ENCODE measurements at places on chromosomes 11 and 22.

DNA sequence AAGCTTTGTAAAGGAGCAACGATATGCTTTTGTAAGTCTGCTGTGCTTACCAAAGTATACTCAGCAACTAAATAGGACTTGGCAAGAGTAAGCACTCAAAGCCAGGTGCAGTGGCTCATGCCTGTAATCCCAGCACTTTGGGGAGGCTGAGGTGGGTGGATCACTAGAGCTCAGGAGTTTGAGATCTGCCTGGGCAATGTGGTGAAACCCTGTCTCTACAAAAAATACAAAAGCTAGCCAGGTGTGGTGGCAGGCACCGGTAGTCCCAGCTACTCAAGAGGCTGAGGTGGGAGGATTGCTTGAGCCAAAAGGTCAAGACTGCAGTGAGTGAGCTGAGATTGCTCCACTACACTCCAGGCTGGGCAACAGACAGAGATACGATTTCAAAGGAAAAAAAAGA, 67.5 kb downstream of the PAK1 start:
- no peak for DNase-seq

GRCh38 chr11:45282081-45282480, 4.1 kb downstream of the SYT13 start:
- DNase-seq, result no peak

DNA sequence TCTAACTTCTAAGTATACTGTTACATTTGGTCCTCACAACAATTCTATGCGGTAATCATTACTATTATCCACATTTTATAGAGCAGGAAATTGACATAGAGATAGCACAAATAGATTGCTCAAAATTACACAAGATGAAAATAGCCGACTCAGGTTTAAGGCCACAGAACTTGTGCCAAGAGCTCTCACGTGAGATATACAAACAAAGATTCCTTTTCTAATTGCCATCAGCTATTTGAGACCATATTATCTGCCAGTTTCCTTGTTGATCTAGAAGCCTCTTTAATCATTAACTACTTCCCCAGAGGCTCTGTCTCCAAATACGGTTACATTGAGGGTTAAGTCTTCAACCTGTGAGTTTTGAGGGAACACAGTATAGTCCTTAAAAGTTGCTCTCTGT, 61.0 kb upstream of the GLYATL1B start:
- no peak for DNase-seq

DNA sequence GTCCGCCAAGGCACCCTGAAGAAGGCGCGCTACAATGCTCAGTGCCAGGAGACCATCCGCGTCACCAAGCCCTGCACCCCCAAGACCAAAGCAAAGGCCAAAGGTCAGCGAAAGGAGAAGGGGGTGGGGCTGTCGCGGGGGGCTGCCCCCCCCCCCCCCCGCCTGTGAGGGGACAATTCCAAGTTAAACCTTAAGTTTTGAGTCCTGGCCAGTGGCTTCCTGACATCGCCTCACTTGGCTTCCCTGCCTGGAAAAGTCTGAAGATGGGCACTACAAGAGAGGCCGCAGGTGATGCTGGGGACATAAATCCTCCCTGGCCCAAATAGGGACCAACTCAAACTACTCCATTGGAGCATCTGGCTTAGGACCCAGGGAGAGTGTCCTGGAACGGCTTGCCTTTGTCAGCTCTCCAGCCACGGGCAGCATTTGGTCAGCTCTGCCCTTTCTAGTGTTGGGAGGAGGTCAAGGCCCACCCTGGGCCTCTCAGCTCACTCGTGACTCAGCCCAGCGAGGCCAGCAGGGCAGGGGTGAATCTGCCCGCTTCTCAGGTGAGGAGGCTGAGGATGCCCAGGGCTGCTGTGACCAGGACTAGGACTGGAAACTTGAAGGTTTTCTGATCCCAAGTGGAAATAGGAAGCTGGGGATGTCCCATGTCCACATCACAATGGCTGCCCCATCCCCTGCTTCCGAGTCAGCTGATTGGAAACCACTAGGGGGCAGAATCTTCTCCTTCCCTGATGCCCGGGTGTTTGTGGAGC, 1.4 kb downstream of the MDK start:
- DNase-seq, result no peak

DNA sequence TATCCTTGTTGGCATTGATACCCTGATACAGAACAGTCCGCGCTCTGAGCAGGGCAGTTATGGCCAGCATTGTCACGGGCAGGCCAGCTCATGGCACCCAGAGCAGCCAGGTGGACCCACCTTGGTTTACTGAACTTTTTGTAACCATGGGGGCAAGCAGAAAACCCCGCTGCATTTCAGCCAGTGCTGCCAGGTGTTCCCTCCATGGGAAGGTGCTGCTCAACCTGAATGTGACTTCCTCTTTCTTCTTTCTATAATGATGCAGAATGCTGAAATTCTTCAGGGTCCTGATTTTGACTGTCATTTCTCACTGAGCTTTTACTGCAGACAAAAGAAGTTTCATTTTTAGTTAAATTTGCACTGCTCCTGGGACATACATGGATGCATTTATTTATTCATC, 35.6 kb upstream of the CABP7 start:
- no peak for DNase-seq

Data from activated effector memory CD4-positive, alpha-beta T cell treated with Interleukin-2 at 50 U/mL for 16 hours (primary cell).